ENCODE measurements at places on chromosomes 3 and 15.

DNA sequence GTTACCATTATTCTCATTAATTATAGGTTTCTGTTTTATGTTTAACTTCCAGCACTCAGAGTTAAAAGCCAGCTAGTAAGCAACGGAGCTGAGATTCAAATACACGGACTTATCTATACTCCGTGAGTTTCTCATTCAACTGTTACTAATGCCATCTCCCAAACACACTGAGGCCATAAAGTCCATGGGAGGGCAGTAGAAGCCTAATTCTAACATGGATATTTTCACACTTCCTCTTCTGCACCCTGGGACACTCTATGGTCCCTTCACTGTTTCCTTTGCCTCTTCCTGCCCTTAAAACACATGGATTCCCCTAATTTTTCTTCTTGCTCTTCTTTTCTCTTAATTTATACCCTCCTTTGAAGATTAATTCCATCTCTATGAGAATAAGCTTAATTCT is 245.0 kb downstream of the KLF13 start:
- no peak for DNase-seq

GRCh38 chr15:48602358-48603122 is 43.0 kb downstream of the FBN1 start:
- DNase-seq: no peak

DNA sequence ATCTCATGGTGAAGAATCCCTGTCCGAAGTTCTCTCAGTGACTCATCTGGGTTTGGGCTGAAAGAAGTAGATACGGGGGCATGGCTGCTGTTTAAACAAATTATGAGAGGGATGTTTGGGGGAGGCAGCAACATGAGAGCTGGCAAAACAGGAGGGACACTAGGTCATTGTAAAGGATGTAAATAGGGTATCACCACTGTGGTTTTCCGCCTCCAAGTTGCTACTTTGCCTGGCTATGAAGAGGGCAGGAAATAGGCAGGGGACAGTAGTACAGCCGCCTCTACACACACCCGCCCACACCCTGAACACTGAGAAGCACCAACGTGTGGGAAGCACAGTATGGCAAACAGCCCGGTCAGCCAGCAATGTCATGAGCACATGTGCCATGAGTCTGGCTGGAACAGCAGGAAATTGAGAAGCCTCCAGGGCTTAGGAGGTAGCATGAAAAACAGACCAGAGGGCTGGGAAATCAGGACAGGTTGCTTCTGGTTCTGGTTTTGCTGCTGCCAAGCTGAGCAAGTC is 17.1 kb downstream of the HEXA start:
- no peak for DNase-seq

DNA sequence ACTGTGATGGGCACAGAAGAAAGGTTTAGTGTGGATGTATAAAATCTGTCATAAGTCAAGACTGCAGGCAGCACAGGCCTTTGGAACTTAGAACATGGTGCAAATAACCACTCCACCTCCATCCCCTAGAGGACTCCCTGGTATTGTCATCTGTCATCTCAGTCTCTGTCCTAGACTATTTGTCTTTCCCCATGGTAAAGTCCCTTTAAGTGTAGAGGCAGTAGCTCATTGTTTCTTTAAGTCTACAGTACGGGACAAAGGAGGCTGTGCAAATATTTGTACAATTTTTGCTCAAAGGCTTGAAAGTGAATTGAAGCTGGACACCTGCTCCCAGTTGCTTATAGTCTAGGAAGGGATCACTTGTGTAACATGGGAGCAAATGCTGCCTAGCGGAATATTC is 3.2 kb upstream of the PXYLP1 start:
- no peak for DNase-seq

DNA sequence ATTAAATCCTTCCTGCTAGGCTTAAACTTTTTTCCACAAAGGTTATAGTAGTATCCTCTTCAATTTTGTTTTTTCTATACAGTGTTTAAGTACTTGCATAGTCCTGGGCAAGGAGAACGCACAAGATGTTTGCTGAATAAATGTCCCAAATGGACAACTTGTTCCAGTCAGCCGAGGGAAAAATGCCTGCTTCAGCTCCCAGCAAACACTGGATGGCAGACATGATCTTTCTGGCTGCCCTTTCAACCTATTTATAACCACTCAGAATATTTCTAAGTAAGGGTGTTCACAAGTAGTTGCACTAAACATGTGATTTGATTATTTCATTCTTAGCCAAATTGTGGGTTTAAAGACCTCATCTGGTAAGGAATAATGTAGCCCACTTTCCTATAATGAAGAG is 29.8 kb downstream of the GNB4 start:
- peak; percentile 32 for DNase-seq

All from D341Med (cell line).